Kidney epithelial cell (primary cell): ENCODE measurements at places on chromosomes 2 and 18.

DNA sequence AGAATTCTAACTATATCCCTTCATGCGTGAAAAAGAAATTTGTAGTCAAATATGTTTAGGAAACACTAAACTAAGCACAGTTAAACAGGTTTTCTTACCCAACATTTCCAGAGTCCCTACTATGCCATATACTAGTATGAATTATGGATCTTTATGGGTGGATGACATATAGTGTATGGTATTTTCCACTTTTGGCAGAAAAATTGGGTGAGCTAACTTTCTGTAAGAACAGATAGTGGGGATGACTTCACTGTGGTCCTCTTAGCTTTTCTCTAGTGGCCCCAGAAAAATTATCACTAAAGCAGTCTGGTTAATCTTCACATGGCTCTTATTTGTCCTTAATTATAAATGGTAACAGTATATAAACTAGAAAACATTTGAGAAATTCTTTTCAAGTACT, 240.0 kb upstream of the GULP1 start:
- DNase-seq: no peak

- no peak for DNase-seq
These were observed 10.7 kb downstream of the MERTK start for GRCh38 chr2:111909079-111909478.

DNA sequence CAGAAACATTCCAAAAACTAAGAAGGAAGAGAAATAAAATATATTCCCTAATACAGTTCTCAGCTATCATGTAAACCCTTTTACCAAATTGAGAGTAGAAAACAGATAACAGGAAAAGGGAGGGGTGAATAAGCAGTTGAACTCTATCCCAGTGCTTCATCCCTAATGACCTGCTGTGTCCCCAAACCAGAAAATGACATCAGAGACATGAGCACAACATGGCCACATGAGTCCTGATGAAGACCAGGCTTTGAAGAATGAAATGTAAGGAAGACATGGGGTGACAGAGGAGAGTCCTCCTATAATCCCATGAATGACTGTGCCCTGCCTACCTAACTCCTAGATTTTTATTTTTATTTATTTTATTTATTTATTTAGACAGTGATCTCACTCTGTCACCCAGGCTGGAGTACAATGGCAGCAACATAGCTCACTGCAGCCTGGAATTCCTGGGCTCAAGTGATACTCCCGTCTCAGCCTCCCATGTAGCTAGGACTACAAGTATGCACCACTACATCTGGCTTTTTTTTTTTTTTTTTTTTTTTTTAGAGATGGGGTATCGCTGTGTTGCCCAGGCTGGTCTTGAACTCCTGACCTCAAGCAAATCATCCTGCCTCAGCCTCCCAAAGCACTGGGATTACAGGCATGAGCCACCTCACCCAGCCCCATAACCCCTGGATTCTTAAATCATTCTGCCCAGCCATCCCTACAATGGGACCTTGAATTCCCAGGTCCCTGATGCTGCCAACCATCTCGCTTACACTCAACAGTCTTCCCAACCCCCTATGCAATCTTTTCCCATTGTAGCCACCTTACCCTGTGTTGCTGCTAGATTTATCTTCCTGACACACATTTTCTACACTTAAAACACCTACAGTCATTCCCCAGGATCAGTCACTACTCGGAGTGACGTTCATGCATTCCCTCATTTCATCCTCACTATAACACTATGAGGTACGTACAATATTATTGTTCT, 64.5 kb downstream of the ANKRD44 start:
- DNase-seq: no peak

GRCh38 chr2:36395866-36396265, 40.3 kb downstream of the CRIM1 start:
- no peak for DNase-seq

DNA sequence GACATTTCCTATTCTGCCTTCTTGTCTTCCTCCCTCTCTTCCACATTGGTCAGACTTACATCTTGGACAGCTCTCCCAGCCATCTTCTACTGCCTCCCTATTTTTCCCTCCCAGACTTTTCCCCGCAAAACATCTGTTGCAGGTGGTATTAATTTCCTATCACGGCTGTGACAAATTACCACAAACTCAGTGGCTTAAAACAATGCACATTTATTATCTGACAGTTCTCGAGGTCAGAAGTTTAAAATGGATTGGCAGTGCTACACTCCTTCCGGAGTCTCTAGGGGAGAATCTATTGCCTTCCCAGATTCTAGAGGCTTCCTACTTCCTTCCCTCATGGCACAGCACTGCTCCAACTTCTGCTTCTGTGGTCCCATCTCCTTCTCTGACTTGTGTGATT, 33.3 kb downstream of the STRADB start:
- DNase-seq: no peak

DNA sequence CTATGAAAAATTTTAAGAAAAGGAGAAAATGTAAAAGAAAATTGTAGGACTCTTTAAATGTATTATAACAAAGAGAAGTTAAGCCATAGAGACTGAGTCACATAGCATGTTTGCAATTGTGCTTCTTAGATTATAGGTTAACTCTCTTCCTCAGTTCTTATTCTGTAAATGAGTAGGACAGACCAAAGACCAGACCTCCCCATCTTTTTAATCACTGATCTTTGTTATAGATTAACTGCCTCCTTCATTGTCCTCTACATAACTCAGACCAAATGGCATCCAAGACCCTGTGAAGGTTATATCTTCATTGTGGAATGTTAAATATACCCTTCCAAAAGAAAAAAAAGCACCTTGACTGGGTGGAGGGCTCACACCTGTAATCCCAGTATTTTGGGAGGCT, 316.9 kb upstream of the LRRTM4 start:
- peak; percentile 32 for DNase-seq

DNA sequence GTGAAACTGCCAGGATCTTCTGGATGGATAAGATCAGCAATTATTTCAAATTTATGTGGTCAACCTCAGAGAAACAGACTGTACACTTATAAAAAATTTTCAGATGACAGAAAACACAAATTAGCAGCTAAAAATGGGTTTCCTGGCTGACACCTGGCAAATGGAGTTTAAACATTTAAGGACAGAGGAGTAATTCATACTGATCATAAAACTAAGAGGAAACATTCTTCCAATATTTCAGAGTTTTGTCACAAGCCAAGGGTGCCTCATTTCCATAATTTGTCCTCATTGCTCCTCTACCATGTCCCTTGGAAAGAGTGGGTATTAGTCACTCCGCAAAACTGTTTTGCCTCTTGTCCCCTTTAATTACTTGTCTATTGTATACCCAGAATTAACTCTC, 70.2 kb downstream of the TMEFF2 start:
- DNase-seq: no peak

- DNase-seq: no peak
These were observed 31.2 kb downstream of the TWIST2 start for GRCh38 chr2:238879043-238879442.

DNA sequence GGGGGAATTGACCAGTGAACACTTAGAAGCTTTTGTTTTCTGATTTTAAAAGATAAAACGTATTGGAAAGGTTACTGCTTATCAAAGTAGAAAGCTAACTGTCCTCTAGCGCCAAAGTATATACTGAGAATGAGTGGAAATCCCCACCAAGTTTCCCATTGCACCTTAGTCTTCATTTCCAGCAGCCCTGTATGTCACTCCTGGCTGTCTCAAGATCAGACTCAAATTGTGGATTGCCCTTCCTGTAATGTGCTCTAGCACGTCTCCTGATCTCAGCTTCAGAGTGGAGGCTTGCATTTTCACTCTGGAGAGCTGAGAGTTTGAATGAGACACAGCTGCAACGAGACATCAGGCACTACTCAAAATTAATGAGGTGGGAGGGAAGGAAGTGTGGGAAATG, 26.6 kb downstream of the MFF start:
- DNase-seq: no peak

- DNase-seq: no peak
These were observed 323.9 kb downstream of the SETBP1 start for GRCh38 chr18:45004546-45005080.

DNA sequence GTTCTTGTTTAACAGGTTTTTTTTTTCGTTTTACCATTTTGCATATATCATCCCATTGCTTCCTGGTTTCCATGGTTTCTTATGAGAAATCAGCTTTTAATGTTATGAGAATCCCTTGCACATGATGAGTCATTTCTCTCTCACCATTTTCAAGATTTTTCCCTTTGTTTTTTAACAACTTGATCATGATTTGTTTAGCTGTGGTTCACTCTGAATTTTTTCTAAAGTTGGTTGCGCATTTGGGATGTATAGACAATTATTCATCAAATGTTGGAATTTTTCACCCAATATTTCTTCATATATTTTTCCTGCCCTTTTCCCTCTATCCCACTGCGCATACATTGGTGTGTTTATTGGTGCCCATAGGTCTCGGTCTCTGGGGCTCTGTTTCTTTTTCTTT, 42.4 kb upstream of the BIN1 start:
- DNase-seq: peak; percentile 49

GRCh38 chr18:34840256-34840826, 130.2 kb downstream of the DTNA start:
- DNase-seq: no peak

DNA sequence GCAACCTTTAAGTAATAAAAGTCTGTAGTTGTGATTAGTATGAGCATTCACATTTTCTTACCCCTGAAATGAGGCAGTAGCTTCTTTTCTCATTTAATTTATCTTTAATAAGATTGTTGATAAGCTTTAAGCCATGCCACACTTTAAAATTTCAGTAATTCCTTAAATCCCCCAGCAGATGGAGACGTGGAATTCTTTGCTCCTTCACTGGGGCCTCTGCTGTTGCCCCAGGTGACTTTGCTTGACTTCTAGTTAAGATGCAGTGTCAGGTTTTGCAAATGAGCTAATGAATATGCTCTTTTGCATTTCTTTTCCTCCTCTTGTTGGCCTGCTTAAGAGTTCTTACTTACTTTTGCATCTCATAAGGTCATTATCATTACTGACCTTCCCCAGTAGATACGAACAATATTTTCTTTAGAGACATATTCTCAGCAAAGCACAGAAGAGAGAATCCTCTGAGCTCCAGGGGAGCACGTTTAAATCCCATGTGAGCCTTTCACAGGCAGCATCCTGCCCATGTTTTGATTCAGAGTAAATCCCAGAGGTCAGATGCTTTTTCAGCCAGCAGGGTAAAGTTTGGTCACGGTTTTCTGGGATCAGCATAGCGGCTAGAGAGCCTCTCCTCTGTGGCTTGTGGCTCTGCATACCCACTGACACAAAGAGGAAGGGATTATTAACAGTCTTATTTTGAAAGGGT, 222.9 kb downstream of the PTPRM start:
- no peak for DNase-seq

GRCh38 chr2:127627740-127628571, 18.0 kb upstream of the GPR17 start:
- DNase-seq: no peak
